Daoy (cell line): ENCODE measurements at places on chromosomes 2 and 18.

- DNase-seq: no peak
These were observed 53.5 kb upstream of the TMEM200C start for GRCh38 chr18:5948781-5949180.

DNA sequence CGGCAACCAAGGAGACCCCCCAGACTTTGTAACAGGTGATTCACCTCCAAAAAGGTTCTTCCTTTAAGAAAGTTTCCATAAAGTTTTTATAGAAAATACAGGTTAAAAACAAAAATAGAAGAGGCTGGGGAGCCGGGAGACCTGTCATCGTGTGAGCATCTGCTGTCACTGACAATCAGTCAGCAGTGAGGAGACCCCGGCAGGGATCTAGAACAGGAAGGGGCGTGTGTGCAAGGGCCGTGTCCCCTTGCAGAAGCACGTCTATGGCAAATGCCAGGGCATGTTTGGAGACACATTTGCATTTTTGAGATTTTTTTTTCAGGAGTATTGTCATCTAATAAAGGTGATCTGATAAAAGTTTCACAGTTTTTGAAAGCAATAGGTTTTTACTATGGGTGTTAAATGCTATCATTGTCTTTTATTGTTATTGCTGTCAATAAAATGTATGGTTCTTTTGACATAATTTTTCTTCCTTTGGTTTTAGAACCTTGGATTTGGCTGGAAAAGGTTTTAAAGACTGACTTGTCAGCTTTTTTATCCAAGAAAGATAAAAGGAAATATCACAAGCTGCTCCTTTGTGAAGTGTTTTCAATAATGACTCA lies 52.1 kb downstream of the MTCL1 start:
- DNase-seq: no peak

GRCh38 chr2:18282026-18282425 lies 278.4 kb downstream of the RDH14 start:
- no peak for DNase-seq

GRCh38 chr2:30480703-30481322 lies 33.8 kb downstream of the LCLAT1 start:
- no peak for DNase-seq

DNA sequence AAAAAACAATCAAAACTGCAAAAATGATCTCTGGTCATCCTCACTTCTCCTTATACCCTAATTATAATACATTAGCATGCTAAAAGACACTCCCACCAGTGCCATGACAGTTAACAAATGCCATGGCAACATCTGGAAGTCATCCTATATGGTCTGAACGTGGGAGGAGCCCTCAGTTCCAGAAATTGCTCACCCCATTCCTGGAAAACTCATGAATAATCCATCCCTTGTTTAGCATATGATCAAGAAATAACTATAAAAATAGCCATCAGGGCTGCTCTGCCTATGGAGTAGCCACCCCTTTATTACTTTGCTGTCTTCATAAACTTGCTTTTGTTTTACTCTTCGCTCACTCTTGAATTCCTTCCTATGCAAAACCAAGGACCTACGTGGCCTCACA lies 5.7 kb upstream of the C2orf80 start:
- no peak for DNase-seq

DNA sequence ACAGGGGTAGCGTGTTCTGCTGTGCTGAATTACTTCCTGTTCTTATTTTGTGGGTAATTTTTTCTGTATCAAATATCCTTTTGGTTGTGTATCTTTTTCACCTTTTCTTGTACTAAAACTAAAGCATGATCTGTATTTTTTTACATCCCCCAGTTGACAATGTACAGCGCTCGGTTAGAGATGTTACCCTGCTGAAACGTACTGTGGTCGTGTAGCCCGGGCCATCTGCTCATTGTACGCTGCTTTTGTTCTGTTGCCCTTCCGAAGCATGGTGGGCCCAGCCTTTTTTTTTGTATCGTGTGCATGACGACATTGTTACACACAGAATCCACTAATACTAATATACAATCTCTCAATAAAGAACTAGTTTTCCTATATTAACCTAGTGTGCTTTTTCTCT lies 233.1 kb downstream of the HAUS1 start:
- DNase-seq: no peak

DNA sequence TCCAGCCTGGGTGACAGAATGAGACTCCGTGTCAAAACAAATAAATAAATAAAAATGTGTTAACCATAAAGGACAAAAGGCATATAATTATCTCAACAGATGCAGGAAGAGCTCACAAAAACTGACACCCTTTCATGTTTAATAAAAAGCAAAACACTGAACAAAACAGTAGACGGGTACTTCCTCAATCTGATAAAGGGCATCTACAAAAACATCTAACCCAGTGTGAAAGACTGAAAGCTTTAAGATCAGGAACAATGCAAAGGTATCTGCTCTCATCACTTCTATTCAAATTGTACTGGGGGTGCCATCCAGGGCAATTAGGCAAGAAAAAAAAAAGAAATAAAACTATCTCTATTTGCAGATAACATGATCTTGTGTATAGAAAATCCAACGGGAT lies 11.7 kb upstream of the NCL start:
- DNase-seq: no peak

DNA sequence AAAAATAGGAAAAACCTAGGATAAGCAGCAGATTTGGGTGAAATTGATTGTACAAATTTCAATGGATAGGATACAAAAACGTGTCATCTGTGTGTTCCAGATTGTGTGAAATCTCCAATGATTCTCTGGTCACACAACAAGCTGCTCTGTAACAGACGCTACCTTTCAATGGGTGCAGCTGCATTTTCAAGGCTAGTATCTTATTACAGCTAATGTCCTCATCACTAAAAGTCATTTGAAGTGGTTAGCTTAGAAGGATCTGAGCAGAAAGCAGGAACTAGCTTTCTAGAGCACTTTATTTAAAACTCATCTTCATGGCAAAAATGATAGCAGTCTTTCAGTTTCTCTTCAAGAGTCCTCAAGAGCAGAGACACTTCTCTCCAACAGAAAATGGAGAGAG lies 364.6 kb downstream of the LRP1B start:
- no peak for DNase-seq

- no peak for DNase-seq
These were observed 484 bp upstream of the DARS1 start for GRCh38 chr2:135985826-135986393.
